Posterior vena cava (tissue), 2 donors: ENCODE measurements at places on chromosomes 6 and 20.

DNA sequence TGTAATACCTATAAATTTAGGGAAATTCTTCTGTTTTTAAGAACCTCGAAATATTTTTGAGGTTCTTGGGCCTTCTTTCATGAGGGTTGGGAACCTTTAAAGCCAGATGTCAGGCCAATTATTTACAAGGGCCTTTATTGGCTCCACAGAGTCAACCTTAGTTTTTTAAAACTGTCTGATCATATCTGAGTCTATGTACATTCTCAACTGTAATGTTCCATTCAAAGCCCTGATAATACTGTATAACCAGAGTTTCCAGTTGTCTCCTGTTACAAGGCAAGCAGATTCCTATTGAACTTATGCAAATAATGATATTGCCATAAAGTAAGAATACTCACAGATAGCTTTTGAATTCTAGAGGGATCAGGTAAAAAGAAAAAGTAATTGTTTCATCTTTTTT, 545.5 kb downstream of the EPM2A start:
- no peak for DNase-seq

DNA sequence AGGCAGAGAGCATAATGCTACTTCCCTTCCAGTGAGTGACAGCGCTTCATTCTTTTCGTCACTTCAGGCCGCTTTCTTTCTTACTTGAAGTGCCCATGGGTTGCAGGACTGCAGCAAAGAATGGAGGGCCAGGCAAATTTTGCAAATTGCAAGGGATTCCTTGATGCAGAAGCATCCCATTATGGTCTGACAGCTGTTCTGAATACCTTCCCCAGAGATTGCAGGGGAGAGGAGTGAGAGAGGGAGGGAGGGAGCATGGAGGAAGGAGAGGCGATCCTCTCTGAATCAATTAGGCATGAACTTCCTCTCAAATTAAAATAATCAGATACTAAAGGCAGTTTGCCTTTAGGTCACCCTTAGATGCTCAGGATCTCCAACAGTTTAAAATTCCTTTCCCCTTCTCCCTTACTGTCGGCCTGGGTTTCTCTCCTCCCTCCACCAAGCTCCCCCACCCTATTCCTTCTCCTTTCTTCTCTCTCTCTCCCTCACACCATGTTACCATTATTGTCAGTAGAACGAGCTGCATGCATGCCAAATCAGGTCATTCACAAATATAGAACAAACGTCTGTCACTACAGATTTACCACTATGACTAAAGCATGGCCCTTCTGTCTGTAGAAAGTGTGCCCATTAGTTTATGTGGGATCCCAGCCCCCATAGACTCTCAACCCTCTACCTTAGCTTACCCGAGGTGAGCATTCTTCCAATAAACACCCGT, 289.2 kb downstream of the CD83 start:
- no peak for DNase-seq

DNA sequence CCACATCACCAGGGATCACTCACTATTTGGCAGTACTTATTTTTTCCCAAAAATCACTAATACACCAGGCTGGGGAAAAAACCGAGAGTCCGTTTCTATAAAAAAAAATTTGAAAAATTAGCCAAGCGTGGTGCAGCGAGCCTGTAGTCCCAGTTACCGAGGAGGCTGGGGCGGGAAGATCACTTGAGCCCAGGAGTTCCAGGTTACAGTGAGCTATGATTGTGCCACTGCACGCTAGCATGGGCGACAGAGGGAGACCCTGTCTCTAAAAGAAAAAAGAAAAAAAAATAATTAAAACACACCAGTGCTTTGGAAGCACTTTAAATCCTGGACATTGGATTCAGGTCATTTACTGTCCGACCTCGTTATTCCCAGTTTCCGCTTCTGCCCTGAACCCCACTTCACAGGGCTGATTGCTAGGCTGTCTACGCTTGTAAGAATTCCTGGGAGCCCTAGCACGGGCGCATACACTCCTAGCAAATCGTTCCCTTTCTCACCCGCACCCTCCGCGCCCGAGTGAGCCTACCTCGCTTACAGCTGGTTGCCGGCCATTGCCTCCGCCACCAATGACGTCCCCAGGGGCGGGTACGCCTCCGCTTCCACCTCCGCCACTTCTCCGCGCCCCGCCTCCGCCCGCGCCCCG, at the start of gene TPMT:
TSS of gene TPMT (minus strand) at position 571 of the 643 bp plus-strand sequence. CDS start 5,950 bp downstream, outside the sequence.
- no peak for DNase-seq

GRCh38 chr6:89145956-89146717, at the start of gene PM20D2:
Gene PM20D2 (plus strand): TSS chr6:89146055. CDS start chr6:89146145, 90 bp downstream.
- peak; percentile 87 for DNase-seq

DNA sequence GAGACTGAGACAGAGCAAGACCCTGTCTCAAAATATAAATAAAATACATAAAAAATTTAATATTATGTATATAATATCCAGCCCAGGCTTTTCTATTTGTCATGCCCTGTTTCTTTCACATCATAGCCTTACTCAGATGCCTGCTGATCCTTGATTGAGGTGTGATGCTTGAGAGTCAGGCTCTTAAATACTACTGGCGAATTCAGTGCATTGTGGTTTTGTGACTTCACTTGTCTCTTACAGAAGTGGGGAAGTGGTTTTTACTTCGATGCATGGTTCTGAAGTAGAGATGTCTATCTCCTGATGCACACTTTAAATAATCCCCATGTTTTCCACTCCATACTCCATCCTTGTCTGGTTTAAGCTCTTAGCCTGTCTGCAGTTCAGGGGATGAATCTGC, 29.1 kb downstream of the ASXL1 start:
- DNase-seq = no peak

- no peak for DNase-seq
Measured at GRCh38 chr20:15033269-15033668, 695.9 kb upstream of the FLRT3 start.

- DNase-seq = no peak
Measured at GRCh38 chr6:27800731-27801373, 111.3 kb downstream of the OR2B2 start.

DNA sequence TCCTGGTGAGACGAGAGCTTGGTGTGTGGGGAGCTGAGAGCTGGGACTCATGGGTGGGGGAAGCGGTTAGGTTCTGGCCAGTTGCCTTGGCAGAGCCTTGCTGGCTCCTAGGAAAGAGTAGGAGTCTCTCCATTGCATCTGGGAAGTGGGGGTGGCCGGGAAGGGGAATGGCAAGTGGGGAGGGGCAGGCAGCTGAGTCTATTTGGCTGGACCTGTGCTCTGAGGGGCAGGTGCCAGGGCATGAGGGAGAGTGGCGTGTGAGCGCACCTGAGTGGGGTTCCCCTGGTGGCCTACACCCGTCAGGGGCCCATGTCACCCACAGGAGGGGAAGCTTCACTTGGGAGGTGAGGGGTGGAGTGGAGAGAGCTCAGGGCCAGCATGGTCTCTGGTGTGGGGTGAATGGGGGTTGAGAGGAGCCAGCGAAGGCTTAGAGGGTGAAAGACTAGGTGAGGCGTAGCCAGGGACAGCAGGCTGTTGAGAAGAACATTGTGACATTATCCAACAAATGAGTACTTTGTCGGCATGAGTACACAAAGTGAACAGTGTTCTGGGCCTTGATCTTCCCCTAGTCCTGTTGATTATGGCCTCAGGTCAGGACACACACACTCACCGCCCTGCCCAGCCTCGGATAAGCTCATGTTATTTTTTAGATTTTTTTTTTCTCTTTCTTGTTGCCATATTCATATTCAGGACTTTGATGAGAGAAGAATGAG, 59.8 kb downstream of the FAM120B start:
- no peak for DNase-seq

DNA sequence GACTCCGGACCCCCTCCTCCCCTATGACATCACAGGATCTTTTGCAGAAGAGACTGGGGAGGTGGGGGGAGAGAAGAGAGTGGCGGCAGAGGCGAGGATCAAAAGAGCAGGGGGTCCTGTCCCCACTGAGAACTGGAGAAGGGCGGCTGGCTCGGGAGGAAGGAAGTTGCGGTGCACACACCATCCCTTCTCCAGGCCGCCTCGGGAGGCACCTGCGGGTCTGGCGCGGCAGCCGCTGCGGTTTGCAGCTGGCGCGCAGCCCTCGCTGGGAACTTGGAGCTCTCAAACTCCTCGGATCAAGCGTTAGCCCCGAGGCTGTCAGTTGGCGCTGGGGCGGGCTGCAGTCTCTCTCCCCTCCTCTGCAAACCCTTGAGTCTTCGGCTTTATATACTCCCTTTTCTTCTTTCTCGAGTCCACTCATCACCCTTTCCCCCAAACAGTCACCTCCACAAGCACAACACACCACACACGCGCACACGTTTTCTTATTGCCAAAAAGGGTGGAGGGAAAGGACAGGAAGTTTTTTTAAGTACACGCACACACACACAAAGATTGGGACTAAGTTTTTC, 180.7 kb downstream of the TBXT start:
- DNase-seq = no peak
